ENCODE measurements at places on chromosomes 11 and 22.

DNA sequence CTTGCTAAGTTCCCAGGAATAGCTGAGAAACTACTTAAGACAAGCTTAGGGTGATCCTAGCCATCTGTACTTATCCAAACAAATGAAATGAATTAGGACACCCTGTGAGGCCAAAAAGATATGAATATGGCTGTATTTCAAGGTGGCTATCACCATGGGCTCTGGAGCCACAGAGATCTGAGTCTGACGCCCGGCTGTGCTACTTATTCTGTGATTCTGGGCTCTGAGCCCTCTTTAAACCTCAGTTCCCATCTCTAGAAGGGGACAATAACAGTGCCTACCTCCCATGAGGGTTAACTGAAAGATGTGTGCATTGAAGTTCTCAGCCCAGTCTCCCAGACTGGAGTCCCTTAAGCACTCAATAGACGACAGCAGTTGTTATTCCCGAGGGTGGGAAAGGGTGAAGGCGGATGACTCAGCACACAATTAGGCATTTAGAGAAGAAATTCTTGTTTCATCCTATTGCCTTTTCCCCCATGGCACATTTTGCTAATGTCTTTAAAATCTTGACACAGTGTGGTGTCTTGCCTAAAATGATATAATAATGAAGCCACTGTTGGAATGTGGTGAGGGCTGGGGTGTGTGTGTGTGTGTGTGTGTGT lies 132.5 kb downstream of the ADAMTS15 start:
- DNase-seq = no peak

- DNase-seq = no peak
Observed at GRCh38 chr22:50437511-50438304, 37.1 kb downstream of the SBF1 start.

GRCh38 chr22:17412232-17412631 lies 43.0 kb downstream of the CECR2 start:
- DNase-seq = no peak

DNA sequence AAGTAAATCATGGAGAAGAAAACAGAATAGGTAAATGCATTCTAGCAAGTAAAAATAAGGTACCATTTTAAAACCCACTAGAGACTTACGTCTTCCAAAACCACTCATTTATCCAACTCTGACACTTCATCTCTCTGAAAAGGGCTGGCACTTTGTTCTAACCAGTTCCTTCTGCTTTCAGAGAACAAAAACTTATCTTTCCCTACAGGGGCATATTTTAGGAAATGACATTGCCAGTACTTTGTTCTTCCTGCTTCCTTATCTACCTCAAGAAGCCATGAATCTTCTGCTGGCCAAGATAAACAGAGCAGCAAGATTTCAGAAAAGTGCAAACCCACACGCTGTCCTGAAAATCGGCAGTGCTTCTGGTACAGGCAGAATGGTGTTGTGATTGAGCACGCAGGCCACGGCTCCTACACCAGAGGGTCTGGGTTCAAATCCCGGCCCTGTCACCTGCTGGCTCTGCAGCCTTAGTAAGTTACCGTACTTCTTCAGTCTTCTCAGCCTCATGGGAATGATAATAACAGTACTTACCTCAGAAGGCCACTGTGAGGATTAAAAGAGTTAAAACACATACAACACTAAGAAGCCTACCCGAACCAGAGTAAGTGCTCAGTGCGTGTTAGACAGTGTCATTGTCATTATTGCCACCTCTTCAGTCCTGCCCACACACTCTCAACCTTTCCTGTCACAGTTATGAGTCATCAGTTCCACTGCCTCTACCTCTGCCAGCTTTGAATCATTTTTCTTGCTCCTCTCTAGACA lies 11.0 kb downstream of the MPZL3 start:
- peak; percentile 97 for DNase-seq

DNA sequence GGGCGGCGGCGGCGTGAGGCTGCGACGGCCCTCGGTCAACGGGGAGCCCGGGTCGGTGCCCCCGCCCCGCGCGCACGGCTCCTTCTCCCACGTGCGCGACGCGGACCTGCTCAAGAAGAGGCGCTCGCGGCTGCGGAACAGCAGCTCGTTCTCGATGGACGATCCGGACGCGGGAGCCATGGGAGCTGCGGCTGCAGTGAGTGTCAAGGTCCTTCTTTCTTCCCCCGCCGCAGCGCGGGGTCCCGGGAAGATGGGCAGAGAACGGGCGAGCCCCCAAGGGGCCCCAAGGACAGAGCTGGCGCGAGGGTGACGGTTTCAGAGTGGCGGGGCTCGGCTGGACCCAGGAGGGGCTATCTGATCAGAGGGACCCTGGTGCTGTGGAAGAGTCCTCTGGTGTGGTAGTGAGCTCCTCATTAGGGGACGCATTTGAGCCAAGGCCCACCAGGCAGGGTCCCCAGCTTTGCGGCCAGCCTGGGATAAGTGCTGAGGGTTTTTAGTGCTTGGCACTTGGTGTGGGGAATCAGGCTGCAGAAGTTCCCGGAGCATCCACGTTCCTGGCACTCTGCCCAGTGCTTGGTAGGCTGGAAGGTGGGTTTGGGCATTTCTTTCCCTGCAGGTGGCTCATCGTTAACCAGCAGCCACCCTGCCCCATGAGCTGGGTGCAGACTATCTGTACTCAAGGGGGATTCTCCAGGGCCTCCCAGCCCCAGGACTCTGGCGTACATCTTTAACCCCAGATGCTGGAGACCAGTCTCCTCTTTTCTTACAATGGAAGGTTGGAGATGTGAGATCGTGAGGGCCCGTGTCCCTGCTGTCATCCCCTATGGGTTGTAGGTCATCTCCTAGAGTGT lies 9.8 kb downstream of the EHBP1L1 start:
- no peak for DNase-seq

DNA sequence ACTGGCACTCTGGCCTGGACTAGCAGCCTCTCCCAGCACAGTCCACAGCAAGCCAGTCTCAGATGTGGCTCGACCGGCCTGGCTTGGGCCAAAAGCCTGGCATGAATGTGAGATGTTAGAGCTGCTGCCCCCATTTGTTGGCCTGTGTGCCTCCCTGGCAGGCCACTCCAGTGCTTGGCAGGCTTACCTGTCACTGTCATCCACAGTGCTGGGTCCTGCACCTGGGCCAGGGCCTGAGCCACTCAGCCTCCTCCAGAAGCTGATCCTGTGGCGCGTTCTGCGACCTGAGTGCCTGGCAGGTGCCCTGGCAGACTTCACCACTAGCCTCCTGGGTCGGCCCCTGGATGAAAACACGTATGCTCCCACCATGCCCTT lies 36.1 kb downstream of the RRP8 start:
- no peak for DNase-seq

DNA sequence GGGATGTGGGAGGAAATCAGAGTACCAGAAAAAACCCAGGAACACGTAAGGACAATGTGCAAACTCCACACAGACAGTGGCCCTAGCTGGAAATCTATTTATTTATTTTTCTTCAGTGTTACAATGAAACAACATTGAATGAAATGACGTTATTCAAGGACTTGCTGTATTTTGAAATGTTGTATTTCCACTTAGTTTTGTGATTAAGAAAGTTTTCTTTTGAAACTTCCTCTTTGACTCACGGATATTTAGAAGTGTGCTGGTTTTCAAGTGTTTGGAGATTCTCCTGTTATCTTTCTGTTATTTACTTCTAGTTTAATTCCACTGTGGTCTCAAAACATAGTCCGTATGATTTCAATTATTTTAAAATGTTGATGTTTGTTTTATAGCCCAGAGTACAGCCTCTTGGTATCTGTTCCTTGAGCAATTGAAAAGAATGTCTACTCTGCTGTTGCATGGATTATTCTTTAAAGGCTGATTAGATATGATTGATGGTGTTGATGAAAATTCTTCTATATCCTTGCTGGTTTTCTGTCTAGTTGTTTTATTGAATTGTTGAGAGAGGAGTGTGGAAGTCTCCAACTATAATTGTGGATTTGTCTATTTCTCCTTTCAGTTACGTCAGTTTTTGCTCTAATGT lies 141.0 kb downstream of the ARHGAP20 start:
- no peak for DNase-seq

GRCh38 chr11:104668797-104669463 lies 229.3 kb downstream of the CASP12 start:
- peak; percentile 82 for DNase-seq

DNA sequence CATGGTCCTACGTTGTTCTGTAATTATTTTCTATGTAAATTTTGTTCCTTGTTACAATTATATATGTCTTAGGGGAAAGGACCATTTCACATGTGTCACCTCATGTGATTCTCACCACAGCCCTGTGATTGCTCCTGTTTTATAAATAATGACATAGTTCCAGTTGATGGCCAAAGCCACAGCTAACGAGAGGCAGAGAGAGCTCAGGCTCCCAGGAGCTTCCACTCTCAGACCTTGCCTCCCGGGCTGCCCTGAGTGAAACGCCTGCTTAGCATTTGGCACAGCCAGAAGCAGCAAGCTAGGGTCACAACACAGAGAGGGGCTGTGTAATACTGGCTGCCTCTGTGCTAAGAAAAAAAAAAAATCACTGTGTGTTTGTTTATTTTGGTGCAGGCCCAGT lies 5.9 kb downstream of the TMEM121B start:
- no peak for DNase-seq

- DNase-seq = peak; percentile 77
Observed at GRCh38 chr11:3949125-3949524, 93.7 kb downstream of the STIM1 start.

DNA sequence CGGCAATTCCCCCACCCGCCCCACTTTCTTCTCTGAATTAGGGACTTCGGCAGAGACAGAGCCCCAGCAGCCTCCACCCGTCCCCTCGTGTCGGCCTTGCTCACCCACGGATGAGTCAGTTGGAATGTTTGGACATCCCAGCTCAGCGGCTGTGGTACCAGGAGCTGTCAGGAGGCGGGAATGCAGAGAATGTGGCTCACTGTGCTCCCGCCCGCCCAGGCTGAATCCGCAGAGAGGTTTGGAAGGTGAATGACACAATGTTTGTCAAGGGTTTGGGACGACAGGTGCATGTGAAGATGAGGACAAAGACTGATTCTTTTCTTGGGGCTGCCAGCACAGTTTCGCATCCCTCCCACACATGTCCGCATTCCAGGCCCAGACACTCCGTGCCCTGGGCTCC lies 39.6 kb downstream of the LIF start:
- no peak for DNase-seq

DNA sequence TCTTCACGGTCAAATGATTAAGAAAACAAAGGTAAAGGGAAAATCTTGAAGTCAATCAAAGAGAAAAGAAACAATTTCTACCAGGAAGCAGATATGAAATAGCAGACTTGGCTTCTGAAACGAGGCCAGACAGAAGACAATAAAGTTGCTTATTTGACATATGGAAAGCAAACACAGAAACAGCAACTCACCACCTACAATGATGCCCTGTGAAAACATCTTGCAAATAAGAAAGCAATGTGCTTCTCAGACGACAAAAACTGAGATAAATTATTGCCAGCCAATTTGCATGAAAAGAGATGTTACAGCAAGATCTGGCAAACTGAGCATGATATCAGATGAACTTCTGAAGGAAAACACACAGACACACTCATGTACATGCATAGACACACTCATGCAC lies 45.9 kb upstream of the CTSC start:
- DNase-seq = no peak

DNA sequence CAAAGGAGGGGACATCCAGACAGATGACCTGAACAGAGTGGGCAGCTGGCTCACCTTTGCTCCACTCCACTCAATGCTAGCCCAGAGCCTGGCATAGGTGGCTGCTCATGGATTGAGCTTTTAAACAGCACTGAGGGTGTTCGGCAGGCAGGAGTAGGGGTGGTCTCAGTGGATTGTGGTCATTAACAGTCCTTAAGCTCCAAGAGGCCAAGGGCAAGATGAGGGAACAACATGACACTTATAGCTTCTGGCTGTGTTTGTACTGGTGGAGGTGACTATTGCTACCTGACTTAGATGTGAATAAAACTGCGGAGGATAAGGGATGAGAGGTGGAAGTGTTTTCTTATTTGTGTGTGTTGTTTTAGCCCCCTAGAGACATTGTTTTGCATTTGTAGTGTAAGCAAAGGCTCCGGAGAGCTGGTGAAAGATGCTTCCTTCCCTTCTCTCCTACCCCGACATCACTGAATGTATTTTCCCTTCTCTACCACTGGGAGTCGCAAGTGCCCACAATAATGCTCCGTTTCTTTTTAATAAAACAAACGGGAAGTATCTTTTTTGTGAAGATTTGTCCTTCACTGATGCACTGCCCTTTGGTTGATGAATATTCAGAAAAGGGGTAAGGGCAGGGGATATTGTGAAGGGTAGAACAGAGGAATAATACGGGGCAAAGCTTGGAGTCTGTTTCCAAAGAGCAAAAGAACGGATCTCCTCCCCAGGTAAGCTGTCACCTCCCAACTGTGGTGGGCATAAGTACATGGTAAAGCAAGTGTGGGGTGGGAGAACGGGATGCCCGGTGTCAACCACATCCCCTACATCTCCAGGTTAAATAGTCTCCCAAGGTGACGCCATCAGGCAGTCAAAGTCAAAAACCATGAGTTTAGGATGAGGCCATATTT lies 27.5 kb upstream of the MTNR1B start:
- peak; percentile 71 for DNase-seq

DNA sequence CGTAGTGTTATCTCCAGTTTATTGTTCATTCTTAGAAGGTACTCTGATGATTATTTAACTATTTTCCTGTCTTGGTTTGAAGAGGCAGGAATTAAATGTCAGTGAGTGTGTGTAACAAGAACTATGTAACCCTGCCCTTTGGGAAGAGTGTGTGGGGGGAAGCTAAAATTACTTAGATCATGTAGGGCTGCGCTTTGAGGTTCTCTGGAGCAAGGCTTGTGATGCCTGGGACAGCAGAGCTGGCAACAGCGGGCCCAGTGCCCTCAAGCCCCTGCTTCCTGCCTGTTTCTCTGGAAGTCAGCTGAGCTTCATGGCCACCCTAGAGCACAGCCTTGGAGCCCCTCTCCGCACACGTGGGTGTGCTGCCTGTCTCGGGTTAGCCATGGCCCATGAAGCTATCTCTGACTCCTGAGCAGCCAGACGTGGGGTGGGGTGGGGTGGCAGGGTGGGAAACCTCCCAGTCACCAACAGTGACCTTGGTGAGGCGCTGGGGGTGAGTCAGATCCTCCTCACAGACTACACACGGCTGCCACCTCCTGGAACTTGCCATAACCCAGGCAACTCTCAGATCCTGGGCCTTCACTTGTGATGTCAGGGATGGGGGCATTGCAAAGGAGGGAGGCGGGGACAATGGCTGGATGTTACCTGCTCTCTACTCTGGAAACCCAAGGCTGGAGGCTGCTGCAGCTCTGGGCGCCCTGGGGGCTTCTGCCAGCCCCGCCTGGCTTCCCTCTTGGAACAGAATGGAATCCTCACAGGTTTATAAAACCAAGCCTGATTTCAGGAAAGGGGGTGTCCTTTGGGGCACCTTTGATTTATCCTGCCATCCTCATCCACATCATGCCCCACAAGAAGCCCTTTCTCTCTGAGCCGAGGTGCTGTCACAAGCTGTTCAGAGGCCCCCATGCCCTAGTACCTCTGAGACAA lies 88.6 kb downstream of the SNX19 start:
- peak; percentile 59 for DNase-seq

GRCh38 chr22:49101225-49101624 lies 726.4 kb downstream of the BRD1 start:
- DNase-seq = no peak

DNA sequence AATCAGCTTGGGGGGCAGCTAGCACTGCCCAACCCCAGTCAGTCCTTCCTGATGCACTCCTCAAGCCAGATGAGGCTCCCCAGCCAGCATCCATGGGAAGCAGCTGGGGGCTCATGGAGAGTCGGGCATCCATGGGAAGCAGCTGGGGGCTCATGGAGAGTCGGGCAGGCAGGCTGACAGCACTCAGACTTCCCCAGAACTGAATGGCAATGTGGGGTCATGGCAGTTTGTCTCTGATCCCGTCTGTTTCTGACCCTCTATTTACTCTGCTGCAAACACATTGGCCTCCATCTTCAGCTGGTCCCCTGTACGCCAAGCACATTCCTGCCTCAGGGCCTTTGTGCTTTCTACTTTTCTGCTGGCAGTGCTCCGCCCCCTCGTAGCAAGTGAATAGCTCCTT lies 314.8 kb downstream of the NTM start:
- no peak for DNase-seq

- DNase-seq = no peak
Observed at GRCh38 chr11:40328890-40329614, 1130.4 kb downstream of the LRRC4C start.

Measured in hematopoietic multipotent progenitor cell treated with erythropoietin and hydrocortisone succinate and interleukin-3 and kit ligand, for 4 days (in vitro differentiated cells).